GDM1 (cell line): ENCODE measurements at places on chromosomes 3 and 15.

DNA sequence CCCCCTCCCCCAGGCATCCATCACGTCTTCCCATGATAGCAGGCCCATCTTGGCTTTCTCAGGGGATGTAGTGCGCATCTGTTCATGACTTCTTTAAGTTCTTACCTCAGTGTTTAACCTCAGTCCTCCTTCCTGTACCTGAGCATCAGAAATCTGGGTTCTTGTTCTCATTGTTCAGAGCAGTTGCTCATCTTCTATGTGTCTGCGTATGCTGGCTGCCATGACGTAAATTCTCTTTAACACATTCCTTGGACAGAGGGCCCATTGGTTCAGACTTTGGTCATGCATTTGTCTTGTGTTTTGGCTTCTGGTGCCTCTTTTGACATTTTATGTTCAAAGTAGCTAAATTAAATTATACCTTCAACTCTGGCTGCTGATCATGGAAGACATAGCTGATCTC lies 227.3 kb downstream of the CACNA2D3 start:
- DNase-seq, result no peak

- no peak for DNase-seq
Measured at GRCh38 chr15:81133782-81134461, at the start of gene CFAP161. Gene CFAP161, plus strand, starts transcription at chr15:81134270. Its CDS starts 60 bp downstream, at chr15:81134330.

GRCh38 chr3:143348486-143349327 lies 229.1 kb downstream of the CHST2 start:
- no peak for DNase-seq

DNA sequence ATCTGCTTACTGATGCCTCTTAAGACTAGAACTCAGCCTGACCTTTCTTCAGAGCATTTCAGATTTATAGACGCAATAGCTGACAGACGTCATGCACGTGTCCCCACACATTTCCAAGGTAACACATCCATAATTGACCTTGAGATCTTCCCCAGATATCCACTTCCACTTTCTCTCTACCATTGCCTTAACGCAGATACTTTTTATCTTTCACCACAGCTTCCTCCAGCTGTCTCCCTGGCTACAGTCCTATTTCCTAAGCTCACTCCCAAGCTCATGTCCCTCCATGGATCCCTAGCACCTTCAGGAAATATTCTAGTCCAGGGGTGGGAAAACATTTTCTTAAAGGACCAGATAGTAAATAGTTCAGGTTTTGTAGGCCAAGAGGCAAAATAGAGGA lies 173.0 kb upstream of the MITF start:
- no peak for DNase-seq

DNA sequence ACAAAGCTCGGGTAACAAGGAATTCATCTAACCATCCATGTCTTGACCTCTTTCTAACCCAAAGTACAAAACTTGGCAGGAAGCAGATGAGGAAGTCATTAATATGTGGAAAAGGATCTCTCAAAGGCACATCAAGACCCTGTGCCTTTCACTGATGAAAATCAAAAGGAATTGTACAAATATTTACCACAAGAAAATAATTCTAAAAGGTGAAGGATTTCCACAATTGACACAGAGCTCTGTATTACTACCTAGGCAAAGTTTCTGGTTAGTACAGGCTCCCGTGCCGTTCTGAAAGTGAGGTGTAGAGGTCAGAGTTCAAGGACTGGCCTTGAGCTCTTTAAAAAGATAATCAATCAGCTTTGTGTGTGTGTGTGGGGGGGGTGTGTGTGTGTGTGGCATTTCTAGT lies 239.7 kb upstream of the ICE2 start:
- DNase-seq, result no peak
